ENCODE measurements at places on chromosomes 7 and 10.

DNA sequence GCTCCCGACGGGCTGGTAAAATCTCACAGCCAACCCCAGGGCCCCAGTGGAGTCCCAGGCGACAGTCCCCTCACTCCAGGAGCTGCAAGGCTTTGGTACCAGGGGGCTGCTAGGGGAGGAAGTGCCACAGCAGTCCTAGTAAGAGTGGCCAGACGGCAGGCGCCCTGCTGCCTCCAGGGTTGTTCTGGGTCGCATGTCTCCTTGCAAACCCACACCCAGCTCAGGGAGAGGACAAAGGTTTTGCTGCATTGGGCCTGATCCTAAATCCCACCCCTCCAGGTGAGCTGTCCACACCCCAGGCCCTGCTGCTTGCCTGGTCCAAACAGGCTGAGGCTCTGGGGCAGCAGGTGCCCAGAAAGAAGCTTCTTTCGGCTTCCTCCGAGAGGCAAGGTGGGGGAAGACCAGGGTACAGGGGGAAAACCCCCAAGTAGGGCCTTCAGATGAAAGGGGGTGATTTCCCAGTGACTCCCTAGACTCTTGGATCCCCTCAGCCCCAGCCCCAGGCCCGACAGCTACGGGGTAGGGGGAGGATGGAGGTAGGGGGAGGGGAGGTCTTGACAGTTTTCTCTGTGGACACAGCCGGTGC, 4.2 kb upstream of the KCP start:
- no peak for DNase-seq

- no peak for DNase-seq
Measured at GRCh38 chr7:93461350-93461749, 113.2 kb downstream of the CALCR start.

DNA sequence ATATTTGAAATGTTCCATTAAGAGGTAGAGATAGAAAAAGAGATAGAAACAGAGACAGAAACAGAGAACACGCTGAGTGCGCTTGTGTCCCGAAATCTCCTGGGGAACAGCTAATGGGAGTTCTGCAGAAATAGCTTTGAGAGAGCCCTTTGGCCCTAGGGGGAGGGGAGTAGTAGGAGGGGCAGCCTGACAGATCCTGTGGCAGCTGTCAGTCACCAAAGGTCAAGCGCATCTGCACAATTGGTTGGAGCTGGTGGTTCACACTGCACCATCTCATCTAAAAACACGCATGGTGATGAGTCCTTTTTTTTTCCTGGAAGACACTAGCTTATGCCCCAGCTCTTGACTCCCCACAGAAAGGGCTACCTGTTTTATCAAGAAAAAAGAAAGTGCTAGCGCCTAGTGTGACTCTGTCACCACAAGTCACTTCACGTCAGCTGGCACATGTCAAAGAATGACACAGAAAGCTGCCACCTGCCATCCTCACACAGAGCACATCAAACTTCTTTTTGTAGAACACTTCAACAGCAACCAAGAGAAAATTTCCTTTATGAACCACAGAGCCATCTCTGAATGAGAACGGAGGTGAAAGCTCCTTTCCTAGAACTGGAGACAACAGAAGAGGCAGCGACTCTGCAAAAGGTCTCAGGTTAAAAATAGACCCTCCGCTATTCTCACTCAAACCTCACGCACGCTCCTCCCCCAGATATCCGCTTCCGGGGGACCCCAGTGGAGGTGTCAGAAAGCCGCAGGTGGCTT, 125.7 kb downstream of the GFRA1 start:
- DNase-seq: no peak

GRCh38 chr7:84509522-84509921, 314.9 kb upstream of the SEMA3A start:
- peak; percentile 47 for DNase-seq

DNA sequence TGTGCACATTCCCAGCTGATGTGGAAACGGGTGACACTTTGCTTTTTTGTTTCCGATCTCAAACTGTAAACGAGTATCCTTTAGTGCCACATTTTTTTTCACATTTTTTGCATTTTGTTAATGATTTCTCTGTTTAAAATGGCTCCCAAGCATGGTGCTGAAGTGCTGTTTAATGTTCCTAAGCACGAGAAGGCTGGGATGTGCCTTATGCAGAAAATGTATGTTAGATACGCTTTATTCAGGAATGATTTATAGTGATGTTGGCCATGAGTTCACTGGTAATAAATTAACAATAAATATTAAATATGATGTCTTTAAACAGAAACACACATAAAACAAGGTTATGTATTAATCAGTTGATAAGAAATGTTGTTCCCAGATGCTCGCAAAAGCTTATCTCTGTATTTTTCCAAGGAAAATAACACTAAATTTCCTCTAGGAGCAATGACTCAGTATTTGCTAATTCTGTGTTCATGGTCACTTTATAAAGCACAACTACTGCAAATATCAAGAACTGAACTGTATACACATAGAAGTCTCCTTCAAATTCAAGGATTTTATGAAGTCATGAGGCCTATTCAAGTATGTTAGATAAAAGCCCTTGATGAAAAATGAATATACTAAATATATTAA, 305.9 kb upstream of the SMIM30 start:
- DNase-seq: no peak

DNA sequence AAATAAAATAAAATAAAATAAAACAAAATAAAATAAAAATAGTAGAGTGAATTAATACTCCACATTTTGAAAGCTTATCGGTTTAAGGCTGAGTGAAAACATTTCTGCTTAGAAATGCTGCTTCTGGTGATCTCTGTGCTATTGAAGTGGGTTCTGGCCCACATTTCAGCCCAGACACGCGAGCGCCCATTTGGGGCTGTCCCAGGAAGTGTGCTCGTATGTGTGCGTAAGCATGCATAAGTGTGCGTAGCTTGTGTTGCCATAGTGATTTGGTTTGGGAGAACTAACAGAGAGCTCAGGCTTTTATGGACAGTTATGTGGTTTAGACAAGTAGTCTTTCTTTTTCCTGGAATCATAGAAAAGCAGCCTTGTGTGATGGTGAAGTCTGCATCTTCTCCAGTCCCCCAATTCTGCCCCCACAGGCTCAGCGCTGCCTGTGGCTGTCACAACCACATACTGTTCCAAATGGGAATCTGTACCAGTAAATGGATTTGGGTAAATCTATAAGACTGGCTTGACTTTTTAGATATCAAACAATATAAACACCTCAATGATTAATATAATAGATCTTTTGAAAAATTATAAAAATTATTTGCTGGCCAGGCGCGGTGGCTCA, 29.8 kb upstream of the PURB start:
- no peak for DNase-seq

- no peak for DNase-seq
Measured at GRCh38 chr7:18445483-18445882, 50.1 kb upstream of the HDAC9 start.

GRCh38 chr10:43208147-43209073, 58.5 kb downstream of the RASGEF1A start:
- DNase-seq: no peak

- DNase-seq: no peak
Measured at GRCh38 chr10:79404690-79405131, 40.7 kb downstream of the ZCCHC24 start.

DNA sequence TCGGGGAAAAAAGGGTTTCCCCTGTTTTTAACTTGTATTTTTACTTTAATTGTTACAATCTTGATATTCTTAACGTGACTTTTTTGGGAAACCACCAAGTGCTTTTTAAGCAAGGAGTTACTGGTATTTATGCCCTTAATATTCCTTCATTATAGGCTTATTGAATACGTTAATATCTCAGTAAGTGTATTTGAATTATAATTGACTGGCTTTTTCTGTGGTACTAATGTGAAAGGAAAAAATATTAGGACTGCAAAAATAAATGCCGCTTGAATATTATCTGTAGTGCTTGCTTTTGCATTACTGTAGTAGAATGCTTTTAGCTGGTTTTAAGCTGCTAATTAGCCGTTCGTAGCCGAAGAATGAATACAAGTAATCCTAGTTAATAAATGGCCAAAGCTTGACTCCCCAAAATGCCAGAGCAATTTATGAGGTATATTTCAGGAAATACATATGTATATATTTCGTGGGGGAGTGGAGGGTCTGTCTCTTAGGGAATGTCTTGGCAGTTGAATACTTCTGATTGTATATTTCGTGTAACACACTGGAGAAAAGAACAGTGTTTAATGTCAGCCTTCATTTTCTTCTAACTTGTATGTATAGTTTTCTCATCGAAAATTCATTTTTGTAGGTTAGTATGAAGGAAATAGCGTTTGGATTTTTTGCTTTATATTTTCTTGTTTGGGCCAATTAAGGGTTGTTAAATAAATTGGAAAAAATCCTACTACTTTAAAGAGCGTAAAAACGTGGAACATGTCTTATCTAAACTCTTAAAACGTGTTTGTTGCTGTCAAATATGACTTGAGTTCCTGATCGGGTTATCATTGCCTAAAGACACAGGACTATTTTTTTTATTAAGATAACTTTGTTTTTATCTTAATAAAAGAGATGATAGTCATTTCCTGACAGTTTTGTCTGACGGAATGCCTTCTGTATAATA, 1.5 kb downstream of the PDCD4 start:
- DNase-seq: no peak

DNA sequence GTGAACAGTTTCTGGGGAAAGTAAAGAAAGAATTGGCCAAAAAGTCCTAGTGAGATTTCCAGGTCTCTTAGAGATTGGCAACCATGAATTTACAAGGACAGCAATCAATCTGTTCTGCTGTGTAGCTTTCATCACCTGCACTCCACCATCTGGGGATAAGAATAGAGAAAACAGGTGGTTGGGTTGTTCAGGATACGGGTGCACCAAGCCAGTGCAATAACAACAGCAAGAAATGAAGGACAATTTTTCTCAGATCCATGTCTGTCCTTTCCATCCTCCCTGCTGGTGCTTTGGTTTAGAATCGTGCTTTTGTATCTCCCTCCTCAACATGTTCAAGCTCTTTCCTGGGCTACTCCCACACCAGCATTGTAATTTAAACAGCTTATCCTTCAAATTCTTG, 787.7 kb downstream of the GRID1 start:
- no peak for DNase-seq

DNA sequence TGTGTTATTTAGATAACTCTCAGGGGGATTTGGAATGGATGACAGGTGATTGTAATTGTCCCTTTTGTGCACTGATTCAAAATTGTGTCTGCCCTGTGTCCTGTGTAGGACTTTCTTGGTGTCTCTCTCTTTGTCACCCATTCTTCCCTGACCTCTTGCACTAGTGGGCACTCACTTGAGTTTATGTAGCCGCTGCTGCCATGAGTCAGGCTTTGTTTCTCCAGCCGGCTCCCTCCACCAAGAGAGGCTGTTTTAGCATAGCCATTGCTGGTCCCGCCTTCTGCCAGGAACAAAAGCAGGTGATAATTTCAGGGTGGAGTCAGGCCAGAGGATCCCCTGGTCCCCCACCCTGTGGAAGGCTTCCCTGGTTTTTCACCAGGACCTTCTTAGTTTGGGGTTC, 8.4 kb downstream of the COL17A1 start:
- DNase-seq: no peak

GRCh38 chr10:90481326-90481923, 376.4 kb downstream of the HTR7 start:
- peak; percentile 22 for DNase-seq

DNA sequence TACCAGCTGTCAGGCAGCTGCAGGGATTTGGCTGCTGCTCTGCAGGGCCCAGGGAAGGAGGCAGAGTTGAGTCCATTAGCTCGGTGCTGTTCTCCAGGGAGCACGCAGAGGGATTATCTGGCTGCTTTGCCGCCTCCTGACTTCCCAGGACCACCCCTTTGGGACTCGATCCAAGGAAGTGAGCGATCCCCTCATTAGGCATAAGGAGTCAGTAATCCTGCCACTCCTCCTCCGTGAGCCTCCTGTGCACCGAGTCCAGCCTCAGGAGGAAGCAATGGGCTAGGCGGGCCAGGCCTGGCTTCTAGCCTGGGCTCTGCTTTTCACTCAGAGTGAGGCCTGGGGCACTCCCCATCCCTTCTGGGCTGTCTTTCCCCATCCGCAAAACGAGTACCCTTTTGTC, 417.9 kb downstream of the RPS24 start:
- no peak for DNase-seq

GRCh38 chr7:69937097-69937496, 338.8 kb downstream of the AUTS2 start:
- no peak for DNase-seq

DNA sequence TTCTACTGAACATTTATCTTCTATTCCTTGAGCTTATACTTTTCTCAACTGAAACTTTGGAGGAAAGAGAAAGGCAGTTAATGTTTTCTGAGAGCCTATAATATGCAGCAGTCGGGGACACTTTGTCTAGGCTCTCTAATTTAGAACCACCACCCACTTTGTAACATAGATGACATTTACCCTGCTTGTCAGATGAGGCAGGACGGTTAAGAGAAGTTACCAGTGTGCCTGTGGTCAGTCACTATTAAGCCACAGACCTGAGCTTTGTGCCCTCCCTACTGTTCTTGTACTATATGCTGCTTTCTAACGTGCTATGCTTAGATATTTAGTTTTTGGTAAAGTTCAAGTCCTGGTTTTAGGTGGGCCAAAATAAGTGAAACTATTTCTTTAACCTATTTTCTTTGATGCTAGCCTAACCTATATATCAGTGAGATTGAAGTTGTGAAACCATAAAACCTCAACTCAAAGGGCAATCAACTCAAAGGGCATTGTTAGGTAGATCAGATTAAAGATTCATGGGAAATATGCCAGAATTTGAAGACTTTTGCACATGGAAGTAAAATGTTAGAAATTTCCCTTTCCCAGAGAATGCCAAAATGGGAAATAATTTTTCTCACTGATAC, 156.5 kb upstream of the AGR3 start:
- no peak for DNase-seq

- DNase-seq: peak; percentile 45
Measured at GRCh38 chr10:104589871-104590270, 51.2 kb upstream of the SORCS3 start.

DNA sequence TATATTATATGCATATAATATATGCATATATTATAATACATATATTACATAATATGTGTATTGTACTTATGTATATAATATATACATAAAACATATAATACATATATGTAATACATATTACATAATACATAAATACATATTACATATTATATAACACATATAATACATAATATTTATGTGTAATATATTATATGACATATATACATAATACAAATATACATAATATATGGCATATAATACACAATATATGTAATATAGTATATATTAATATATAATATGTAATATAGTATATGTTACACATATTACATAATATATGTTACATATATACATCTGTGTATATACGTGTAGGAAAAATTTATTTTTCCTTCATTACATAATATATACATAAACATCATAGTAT, 63.4 kb downstream of the SGMS1 start:
- DNase-seq: no peak

- no peak for DNase-seq
Measured at GRCh38 chr7:50450590-50451032, 461 bp upstream of the FIGNL1 start.

DNA sequence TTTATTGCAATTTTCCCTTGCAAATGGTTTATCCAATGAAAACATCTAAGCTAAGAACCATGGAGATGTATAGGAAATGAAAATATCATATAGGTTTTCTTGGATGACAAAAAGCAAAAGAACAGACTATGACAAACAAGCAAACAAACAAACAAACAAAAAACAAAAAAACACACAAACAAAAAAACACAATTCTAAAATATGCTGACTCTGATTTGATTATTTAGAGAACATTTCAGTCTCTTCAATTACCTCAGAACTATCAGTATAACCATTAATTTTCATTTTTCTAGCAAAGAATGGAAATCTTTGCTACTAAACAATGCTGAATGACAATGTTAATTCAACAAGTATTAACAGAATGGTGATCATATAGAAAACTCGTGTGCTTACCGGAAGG, 369.5 kb upstream of the LRRN3 start:
- no peak for DNase-seq
